ENCODE measurements at places on chromosomes 3 and 15. TPM values are rescaled to one million over a fixed set of nuclear protein-coding genes. Genes with fewer than 3 reads are reported as not detected.

The STXBP5L gene
- not detected for polyA plus RNA-seq

The ILDR1 gene
- not detected for polyA plus RNA-seq

The SOX2 gene
- polyA plus RNA-seq, result not detected

The MORC1 gene
- not detected for polyA plus RNA-seq

The CCDC54 gene
- not detected for polyA plus RNA-seq

The HDDC3 gene
- polyA plus RNA-seq, result 32.1 TPM

The ATP8B4 gene
- polyA plus RNA-seq, result 22.7 TPM

The GABRR3 gene
- polyA plus RNA-seq, result not detected

The UBA7 gene
- polyA plus RNA-seq, result 28.5 TPM

The MYNN gene
- 17.9 TPM for polyA plus RNA-seq

The TF gene
- not detected for polyA plus RNA-seq

The ATP1B3 gene
- 167 TPM for polyA plus RNA-seq

The TM4SF4 gene
- polyA plus RNA-seq, result not detected

The SEMA6D gene
- polyA plus RNA-seq, result not detected

The UTS2B gene
- polyA plus RNA-seq, result not detected

The HIGD2B gene
- polyA plus RNA-seq, result not detected

The C3orf22 gene
- not detected for polyA plus RNA-seq

The DOCK3 gene
- polyA plus RNA-seq, result not detected

The TMC3 gene
- 0.07 TPM for polyA plus RNA-seq

The RASL12 gene
- not detected for polyA plus RNA-seq

The SEMA7A gene
- 3.7 TPM for polyA plus RNA-seq

The MYO5C gene
- polyA plus RNA-seq, result not detected

The TRA2B gene
- polyA plus RNA-seq, result 191 TPM

The FAM3D gene
- polyA plus RNA-seq, result not detected
